ENCODE measurements at places on chromosomes 7 and 10.

DNA sequence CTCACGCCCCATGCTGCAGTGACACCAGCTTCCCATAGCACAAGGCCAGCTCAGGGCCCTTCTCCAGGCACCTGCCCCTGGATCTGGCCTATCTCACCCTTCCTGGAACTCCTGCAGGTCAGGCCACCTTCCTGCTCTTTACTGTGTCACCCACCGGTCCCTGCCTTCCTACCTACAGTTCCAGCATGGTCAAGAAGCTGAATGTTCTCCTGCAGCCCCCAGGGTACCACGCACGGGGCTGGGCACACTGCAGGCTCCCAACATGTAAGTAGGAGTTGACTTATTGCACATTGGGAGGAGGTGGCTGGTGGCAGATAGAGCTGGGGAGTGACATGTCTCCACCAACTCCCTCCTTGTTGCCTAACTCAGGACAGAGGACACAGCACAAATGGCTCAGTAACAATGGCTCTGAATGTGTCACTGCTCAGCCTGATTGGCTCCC is 14.5 kb downstream of the ITPRIP start:
- no peak for DNase-seq

GRCh38 chr10:93067443-93068365 is 6.0 kb upstream of the CYP26A1 start:
- DNase-seq: no peak

- no peak for DNase-seq
These were observed 168.2 kb downstream of the POU6F2 start for GRCh38 chr7:39145935-39146334.

- no peak for DNase-seq
These were observed 398.5 kb upstream of the AKR1E2 start for GRCh38 chr10:4427532-4427931.

GRCh38 chr10:7432884-7433726 is 22.3 kb upstream of the SFMBT2 start:
- no peak for DNase-seq

GRCh38 chr10:25522946-25523608 is 348.3 kb downstream of the GPR158 start:
- no peak for DNase-seq

DNA sequence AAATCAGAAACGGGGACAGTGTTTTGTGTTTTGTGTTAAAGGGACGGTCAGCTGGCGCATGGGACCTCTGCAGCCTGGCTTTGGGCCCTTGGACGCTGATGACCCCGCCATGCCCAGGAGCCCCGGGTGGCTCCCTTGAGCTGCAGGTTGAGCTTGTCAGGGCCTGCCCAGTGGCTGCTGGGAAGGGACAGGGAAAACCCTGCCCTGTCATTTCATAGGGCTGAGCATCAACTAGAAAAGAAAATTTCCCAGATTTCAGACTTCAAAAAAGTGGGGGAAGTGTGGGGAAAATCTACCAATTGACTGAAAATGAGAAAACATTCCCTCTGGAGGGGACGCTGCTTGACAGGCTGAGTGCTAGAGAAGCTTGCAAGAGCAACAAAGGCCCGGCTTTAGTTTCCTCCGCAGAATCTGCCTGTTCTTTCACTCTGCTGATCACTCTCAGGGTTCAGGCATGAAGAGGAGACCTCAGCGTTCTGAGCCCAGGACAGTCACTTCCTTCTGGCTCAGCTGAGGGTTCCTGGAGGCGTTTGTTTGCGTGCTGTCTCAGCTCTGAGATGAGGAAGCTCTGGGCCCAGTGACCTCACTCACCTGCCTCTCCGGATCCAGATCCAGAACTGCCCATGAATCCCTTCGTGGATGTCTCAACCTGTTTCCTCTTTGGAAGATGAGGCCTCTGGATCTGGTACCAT is 18.6 kb upstream of the DNAJB6 start:
- no peak for DNase-seq

DNA sequence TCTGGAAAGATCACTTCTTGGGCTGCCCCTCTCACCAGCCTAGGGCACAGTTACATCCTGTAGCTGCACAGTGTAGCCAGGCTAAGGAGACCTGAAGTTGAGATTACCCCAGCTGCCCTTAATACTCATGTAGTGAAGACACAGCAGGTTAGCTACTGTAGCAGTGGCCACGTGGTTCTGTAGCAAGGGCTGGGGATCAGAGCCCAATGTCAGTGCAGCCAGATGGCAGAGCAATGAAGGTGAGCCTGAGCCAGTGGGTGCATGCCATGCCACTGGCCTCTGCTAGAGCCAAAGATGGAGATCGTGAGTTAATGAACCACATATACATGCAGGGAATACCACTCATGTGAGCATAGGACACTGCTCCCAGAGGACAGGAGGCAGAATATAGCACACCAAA is 15.5 kb downstream of the AMPH start:
- no peak for DNase-seq

- no peak for DNase-seq
These were observed 118.1 kb downstream of the SEMA3D start for GRCh38 chr7:85068799-85069198.

DNA sequence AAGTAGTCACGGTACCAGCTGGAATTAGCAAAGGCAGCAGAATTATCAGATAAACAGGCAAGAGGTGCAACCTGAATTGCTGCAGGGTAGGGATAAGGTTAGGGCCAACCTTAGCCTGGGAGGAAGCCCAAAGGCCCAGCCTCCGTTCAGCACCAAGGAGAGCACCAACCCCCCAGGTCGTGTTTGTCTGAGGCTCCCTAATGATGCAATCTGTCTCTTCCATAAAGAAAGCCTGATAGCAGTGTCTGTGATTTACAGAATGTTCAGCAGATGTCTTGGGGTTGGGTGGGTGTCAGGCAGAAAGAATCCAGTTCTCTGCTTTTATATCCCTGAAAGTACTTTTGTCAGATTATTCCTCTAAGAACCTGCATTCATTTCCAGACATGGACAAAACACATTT is 328.4 kb upstream of the AOAH start:
- no peak for DNase-seq

DNA sequence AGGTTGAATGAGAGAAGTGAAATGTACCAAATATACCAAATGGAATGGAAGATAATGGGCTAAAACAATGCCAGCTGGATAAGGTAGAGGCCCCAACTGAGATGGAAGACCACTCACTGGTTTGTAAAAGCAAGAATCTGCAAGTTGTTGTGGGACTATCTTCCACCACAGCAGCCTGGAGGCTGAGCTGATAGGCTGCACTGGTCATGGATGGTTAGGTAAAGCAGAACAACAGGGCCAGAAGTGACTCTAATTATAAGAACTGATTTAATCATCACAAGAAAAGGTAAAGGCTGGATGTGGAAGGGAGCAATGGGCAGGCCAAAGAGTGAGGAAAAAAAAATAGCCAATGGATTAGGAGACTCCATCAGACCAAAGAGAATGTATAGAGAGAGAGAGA is 11.8 kb downstream of the TFEC start:
- DNase-seq: no peak

- no peak for DNase-seq
These were observed 84.5 kb downstream of the LHFPL3 start for GRCh38 chr7:104412911-104413310.

- DNase-seq: no peak
These were observed 13.6 kb downstream of the PON2 start for GRCh38 chr7:95421000-95421846.

DNA sequence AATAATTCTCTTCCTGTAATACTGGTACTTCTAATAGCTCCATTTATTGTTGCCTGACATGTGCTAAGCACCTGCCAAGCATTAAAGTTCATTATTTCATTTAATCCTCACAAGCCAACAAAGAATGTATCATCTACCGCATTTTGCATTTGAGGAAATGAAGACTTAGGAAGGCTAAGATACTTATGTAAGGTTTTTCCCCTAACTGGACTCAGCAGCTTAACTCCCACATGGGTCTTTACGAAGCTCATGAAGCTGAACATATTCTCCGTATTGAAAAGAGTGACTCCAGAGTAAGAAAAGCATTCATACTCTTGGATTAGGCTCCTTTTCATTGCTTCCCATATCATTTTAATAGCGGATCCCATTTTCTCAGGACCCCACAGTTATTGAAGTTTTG is 155.7 kb upstream of the TMEM72 start:
- DNase-seq: no peak

GRCh38 chr7:87480386-87480785 is 4.9 kb upstream of the ABCB4 start:
- no peak for DNase-seq

GRCh38 chr7:87574630-87575029 is 26.1 kb downstream of the ABCB1 start:
- no peak for DNase-seq

GRCh38 chr10:4672201-4672600 is 153.8 kb upstream of the AKR1E2 start:
- DNase-seq: no peak

DNA sequence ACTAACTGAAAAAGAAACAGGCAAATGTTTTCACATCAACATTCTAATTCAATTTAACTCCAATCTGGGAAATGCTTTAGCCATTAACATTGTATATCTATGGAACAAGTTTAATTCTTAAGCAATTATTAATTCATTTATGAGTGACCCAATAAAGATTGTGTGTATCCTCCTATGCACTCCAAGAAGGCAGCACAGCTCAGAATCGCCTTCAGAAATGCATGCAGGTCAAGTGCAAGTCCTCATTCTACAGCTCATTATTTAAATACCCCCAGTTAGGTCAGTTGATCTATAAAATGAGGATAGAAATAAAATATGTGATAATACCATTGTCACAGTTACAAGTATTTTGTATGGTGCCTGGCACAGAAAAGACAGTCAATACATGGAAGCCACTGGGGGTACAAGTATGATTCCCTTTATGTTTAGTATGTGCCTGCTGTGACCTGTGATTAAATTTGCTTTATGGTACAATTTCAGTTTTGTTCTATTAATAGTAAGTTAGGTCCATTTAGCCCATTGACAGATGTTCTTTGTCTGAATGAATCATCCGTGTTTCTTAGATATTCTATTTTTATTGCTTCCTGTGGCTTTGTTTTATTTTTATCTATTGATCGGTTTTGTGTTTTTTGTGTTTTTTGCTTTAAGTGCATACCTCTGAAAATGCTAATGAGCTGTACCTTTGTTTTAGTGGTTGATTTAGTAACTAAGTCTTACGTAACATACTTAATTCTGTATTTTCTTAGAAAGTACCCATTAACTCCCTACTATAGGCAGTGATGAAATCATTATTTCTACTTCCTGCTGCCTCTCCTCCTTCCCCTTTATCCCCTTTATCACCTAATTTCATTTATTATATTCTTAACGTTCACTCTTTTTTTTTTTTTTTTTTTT is 42.8 kb downstream of the CPXM2 start:
- DNase-seq: no peak

- DNase-seq: no peak
These were observed 31.3 kb upstream of the LOXL4 start for GRCh38 chr10:98299341-98299740.

GRCh38 chr10:50619882-50620281 is 3.9 kb downstream of the SGMS1 start:
- no peak for DNase-seq

GRCh38 chr7:32137059-32137458 is 66.9 kb upstream of the PDE1C start:
- no peak for DNase-seq

- no peak for DNase-seq
These were observed 165.7 kb downstream of the CPEB3 start for GRCh38 chr10:92125144-92125543.

- DNase-seq: no peak
These were observed 112.1 kb downstream of the VPS41 start for GRCh38 chr7:38796626-38797501.

GRCh38 chr7:2051707-2052656 is 180.8 kb downstream of the MAD1L1 start:
- no peak for DNase-seq

- no peak for DNase-seq
These were observed 362.7 kb downstream of the DNAJB6 start for GRCh38 chr7:157699357-157700013.

GRCh38 chr10:28125701-28126100 is 126.8 kb upstream of the ODAD2 start:
- no peak for DNase-seq

- DNase-seq: no peak
These were observed at the start of gene DNTT for GRCh38 chr10:96304230-96304629. DNTT (plus strand) TSS chr10:96304434; CDS start chr10:96304498, 64 bp downstream.

- DNase-seq: no peak
These were observed 169.3 kb downstream of the FAM107B start for GRCh38 chr10:14605231-14605925.

- no peak for DNase-seq
These were observed 36.1 kb downstream of the GRK5 start for GRCh38 chr10:119243488-119243887.

DNA sequence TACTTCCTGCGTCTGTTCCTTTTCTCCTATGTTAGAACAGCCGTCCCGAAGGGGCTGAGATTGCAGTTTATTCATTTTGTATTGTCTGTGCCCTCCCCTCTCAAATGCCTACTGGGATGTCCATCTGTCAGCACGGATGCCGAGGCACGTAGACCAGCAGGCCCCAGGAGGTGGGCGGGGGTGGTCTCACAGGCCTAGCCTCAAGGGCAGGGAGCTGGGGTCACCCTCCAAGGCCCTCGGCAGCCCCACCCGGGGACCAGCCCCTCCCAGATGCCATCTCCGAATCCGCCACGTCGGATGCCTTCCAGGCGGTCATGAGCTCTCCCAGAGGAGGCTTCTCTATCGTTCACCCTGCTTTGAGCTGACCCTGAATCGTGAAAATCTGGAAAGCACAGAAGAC is 59.7 kb downstream of the ELFN1 start:
- DNase-seq: no peak

GRCh38 chr10:101693651-101693977 is 1.4 kb downstream of the FBXW4 start:
- no peak for DNase-seq

DNA sequence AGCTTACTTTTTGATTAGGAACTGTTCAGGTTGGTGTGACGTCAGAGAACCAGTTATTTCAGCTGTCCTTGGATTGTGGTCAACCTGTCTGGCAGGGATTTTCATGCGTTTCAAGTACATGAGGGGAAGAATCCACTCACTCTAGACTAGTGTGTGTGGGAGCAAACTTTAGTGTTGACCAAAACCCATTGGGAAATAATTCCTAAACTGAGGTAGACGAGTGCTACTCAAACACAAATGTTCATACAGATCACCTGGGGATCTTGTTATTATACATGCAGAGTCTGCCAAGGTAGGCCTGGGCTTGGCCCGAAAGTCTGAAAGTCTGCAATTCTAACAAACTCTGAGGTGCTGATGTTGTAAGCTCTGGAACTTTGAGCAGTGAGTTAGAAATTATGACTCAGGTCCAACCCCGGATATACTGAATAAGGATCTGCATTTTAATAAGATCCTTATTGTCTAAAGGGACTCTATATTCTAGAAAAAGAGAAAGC is 111.1 kb upstream of the CREB5 start:
- DNase-seq: no peak

DNA sequence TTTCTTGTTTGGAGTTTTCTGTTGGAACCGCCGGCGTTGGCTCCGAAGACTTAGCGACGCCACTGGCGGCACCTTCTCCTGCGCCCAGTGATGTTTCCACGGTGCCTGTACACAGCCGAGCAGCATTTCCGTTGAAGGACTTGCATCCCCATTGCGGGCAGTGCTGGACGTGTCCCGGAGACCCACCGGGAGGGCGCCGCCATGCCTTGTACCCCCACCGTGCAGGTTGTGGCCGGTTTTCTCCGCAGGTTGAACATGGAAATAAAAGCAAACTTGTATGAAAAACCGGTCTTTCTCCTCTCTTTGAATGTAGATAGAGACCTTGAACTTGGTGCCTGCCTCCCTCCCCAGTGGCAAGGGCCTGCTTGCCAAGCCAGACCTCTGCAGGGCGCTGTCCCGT is 22.9 kb upstream of the CHST12 start:
- DNase-seq: no peak

Measured in T-cell (primary cell).